Daoy (cell line): ENCODE measurements at places on chromosomes 6 and 20. TPM values are rescaled to one million over a fixed set of nuclear protein-coding genes. Genes with fewer than 3 reads are reported as not detected.

The CLDN20 gene
- total RNA-seq = 0.54 TPM in 1 of 2 replicates, not detected in the other

DNA sequence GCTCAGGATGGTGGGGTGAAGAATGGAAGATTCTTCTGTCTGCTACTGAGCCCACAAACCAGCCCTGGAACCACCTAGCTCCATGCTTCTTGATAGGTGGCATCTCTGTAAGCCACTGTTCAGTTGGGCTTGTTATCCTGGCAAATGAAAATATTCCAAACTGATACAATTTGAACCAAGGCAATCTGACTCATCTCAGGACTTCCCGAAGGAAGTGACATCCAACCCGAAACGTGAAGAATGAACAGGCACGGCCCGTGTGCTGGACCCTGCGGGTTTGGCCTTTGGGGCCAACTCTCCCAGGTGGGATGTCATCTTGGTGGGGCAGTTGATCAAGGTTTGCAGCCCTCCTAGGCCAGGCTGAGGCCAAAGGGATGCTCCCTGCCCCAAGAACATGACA, 160.3 kb downstream of the PREX1 start:
- no peak for DNase-seq

The CRYBG1 gene
- 14.1 and 15.6 TPM in 2 replicates for total RNA-seq

The C20orf141 gene
- total RNA-seq = not detected in 2 replicates

GRCh38 chr20:35985806-35986205, 17.4 kb downstream of the CNBD2 start:
- DNase-seq = no peak

DNA sequence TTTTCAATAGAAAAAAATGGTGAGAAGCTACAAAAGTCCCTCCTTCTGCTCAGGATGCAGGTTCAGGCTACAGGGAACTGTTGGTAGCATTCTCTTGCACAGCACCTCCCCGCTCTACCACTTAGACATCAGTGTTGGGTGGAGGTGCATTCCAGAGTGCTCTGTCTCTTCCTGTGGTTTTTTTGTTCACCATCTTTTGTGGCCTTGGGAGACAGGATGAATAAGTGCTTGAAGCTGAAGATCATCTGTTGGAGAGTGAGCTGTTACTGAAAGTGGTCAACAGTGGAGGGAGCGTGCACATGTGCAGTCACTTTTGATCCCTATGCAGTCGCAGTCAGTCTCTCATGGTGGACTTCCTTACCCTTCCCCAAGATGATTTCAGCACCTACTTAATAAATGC, 16.6 kb upstream of the BTBD3 start:
- DNase-seq = peak; percentile 85

The IPCEF1 gene
- 1.5 TPM in 1 of 2 replicates, not detected in the other for total RNA-seq

DNA sequence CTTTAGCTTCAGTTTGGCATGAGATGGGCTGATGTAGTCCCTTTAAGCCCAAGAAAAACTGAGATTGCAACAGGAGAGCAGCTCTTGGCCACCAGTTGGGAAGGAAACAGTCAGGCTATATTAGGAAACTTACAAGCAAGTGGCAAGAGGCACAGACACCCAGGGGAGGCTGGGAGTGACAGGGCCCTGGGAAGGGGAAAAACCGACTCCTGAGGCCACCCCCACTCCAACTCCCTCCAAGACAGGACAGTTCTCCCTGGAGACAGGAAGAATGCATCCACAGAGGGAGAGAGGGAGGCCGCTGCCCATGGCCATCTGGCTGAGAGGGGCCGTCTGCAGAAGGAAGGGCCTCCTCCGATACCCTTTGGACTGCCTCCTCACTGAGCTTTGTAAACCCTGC, 20.5 kb downstream of the JPH2 start:
- peak; percentile 61 for DNase-seq

DNA sequence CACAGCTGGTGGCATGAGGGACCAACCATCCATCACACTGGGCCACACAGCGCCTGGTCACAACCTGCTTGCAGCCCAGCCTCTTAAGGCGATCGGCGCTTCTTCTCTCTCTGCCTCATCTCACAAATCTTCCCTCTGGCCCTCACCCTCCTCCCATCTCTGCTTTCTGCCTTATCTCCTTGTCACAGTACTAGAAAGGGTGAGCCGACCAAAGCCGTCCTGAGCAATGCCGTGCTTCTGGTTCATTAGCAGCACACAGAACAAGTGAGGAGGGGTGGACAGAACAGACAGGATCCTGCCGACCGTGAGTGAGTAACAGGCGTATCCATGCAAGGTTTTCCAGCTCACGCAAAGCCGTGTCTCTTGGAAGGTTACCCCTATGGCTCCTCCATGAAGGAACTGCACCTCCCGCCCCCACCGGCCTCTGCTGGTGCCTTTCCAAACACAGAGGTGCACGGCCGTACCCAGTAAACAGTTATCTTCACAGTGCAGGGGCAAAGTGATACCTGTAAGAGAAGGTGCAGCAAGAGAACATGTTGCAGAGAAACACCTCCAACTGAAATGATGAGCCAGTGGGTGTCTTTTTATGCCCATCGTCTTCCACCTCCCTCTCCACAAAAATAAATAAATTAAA, 331.7 kb downstream of the FARS2 start:
- no peak for DNase-seq

- no peak for DNase-seq
Measured at GRCh38 chr6:53828215-53828614, 33.4 kb downstream of the LRRC1 start.

The TRIM10 gene
- not detected in 2 replicates for total RNA-seq

The NKAIN4 gene
- 10.6 and 12.9 TPM in 2 replicates for total RNA-seq

- no peak for DNase-seq
Measured at GRCh38 chr6:147087641-147088040, 116.6 kb upstream of the STXBP5 start.

- no peak for DNase-seq
Measured at GRCh38 chr6:87396595-87397392, 11.0 kb upstream of the CFAP206 start.

The PACSIN1 gene
- total RNA-seq = not detected in 2 replicates

The FUT9 gene
- total RNA-seq = under 0.01 and 0.03 TPM in 2 replicates

- no peak for DNase-seq
Measured at GRCh38 chr20:62754122-62754990, 41.9 kb upstream of the MRGBP start.

GRCh38 chr20:23198815-23199214, 112.7 kb upstream of the CD93 start:
- no peak for DNase-seq

GRCh38 chr6:150959166-150959565, 93.7 kb downstream of the MTHFD1L start:
- DNase-seq = no peak

GRCh38 chr20:3767110-3767426, 485 bp downstream of the ADISSP start:
- no peak for DNase-seq

DNA sequence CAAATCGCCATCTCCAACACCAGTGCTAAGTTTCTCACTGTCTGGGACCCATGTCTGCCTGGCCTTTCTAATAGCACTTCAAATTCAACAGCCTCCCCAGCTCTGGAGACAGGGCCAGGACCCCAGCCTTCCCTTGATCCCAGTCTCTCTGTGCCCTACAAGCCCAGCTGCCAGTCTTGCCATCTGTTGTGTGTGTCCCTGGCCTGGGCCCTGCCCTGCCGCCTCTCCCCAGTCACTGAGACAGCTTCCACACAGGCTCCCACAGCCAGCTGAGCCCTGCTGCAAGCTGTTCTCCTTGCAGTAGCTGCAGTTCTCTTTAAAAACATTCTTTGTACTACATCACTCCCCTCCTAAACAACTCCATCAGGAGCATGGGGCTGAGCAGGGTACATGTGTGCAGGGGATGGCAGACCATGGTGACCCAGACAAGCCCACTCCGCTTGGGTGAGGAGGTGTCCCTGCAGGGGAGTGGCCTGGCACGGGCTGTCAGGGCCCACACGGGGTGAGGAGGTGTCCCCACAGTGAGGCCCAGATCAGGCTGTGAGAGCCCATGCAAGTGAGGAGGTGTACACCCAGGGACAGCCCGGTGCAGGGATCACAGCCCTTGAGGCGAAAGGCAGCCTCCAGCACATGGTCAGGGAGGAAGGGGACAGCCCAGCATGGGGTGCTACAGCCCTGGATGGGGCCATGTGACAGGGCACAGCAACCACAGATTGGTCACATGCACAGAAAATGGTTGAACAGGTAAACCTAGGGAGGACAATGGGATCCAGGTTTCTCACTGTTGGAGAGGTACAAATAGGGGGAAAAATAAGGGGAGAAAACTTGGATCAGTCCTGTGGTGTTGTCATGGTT, 16.2 kb downstream of the CST7 start:
- DNase-seq = no peak

GRCh38 chr6:21604081-21604480, 10.5 kb downstream of the SOX4 start:
- DNase-seq = no peak

DNA sequence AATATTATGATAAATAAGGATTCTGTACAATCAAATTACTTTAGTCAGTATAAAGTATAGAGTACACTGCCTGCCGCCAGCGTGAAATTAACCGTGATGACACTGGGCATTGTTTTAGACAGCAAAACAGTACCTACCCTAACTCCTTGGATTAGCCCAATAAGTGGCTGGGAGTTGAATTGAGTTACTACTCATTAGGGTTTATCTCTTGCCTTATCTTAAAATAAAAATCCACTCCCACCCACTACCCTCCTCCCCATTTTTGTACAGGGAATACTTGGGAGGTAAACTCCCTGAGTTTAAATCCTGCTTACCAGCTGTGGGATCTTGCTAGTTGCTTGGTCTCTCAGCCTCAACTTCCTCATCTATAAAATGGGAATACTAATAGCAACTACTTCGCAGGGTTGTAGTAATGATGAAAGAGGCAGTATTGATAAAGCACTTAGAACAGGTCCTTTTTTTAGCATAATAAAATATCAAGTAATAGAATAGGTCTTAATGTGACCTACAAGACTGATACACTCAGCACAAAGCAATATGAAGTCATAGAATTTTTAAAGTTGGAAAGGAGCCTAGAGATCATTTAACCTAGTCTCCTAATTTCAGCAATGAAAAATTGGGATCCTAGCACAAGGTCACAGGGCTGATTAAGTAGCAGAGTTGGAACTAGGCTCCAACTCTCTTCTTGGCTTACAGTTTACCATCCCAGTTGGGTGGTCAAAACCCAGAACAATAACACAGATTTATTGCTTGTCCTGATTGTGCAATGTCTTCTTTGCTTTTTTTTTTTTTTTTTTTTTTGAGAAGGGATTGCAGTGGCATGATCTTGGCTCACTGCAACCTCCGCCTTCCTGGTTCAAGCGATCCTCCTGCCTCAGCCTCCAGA, 23.8 kb downstream of the PHACTR2 start:
- no peak for DNase-seq
